ENCODE measurements at places on chromosomes 6 and 20.
A peak's percentile ranks its signal among the peaks of the same experiment; 100 is the strongest.

GRCh38 chr6:36386495-36387439, 702 bp downstream of the ETV7 start:
- no peaks in the 10 kb centered on the region for H3K36me3 ChIP-seq
- H3K4me1 ChIP-seq, result peaks cover 21% of the 10 kb centered on the region
- H3K27ac ChIP-seq, result peak overlapping the region; percentile 84
- no peak for DNase-seq
- H3K4me3 ChIP-seq, result peak overlapping the region; percentile 79

- H3K27ac ChIP-seq, result no peak overlapping the region
- H3K27me3 ChIP-seq, result no peaks in the 10 kb centered on the region
- no peak for DNase-seq
- H3K36me3 ChIP-seq, result peaks cover 17% of the 10 kb centered on the region
Measured at GRCh38 chr6:6646859-6647258, 58.3 kb downstream of the LY86 start.

GRCh38 chr20:46327557-46327956, 19.3 kb upstream of the CDH22 start:
- H3K27ac ChIP-seq, result no peak overlapping the region
- DNase-seq, result no peak
- H3K4me1 ChIP-seq, result no peaks in the 10 kb centered on the region
- H3K27me3 ChIP-seq, result peaks cover 35% of the 10 kb centered on the region
- no peak overlapping the region for H3K4me3 ChIP-seq
- H3K36me3 ChIP-seq, result no peaks in the 10 kb centered on the region

- H3K27ac ChIP-seq, result no peak overlapping the region
- peaks cover 11% of the 10 kb centered on the region for H3K27me3 ChIP-seq
- DNase-seq, result no peak
Measured at GRCh38 chr6:43809417-43810305, 39.6 kb downstream of the VEGFA start.

- no peak for DNase-seq
- no peaks in the 10 kb centered on the region for H3K36me3 ChIP-seq
Measured at GRCh38 chr6:69617163-69617562, 179.6 kb downstream of the LMBRD1 start.

- peak overlapping the region; percentile 92 for H3K27ac ChIP-seq
- peaks cover 47% of the 10 kb centered on the region for H3K4me1 ChIP-seq
- DNase-seq, result no peak
Measured at GRCh38 chr6:137815692-137816091, 51.4 kb upstream of the TNFAIP3 start.

- peaks cover 10% of the 10 kb centered on the region for H3K27me3 ChIP-seq
- no peaks in the 10 kb centered on the region for H3K36me3 ChIP-seq
- H3K4me1 ChIP-seq, result peaks cover 4% of the 10 kb centered on the region
- H3K4me3 ChIP-seq, result no peak overlapping the region
- DNase-seq, result no peak
Measured at GRCh38 chr6:139654888-139655782, 280.7 kb upstream of the CITED2 start.
